ENCODE measurements at places on chromosomes 11 and 22.
A peak's percentile ranks its signal among the peaks of the same experiment; 100 is the strongest.

GRCh38 chr22:46842606-46843005, 80.2 kb downstream of the TBC1D22A start:
- DNase-seq = no peak

DNA sequence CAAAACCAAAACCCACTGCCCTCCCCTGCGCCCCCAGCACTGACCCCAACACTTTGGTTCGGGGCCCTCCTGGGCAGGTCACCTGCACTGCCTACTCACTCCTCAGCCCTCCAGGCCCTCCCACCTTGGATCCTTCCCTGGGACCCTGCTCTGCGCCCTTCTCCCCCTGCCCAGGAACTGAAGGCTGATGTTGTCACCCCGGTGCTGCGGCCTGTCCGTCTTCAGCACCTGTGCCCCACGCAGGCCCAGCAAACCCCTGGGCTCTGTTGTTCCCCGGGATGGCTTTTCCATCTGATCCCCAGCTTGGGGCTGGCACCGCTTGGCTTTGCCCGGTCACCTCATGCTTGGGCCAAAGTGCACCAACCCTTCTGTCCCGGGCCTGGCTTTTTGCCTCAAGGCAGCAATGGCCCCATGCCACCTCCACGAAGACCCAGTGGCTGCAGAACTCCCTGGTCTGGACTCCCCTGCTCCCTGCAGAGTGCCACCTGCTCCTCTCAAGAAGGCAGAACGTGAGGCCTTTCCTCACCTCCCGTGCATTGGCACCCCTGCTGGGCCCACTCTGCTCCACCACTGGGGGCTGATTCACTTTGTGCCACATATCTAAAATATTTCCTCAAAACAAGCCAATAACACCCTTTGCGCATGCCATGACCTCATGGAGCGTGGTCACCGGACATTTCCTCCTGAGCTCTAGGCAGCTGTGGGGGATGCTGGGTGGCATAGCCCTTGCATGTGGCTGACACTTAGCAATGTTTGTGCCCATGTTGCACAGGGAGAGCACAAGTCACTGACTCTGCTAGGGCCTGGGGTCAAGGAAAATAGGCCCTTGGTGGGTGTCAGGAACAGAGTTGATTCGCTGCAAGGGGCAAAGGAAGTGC, 8.8 kb downstream of the PPM1F start:
- no peak for DNase-seq

DNA sequence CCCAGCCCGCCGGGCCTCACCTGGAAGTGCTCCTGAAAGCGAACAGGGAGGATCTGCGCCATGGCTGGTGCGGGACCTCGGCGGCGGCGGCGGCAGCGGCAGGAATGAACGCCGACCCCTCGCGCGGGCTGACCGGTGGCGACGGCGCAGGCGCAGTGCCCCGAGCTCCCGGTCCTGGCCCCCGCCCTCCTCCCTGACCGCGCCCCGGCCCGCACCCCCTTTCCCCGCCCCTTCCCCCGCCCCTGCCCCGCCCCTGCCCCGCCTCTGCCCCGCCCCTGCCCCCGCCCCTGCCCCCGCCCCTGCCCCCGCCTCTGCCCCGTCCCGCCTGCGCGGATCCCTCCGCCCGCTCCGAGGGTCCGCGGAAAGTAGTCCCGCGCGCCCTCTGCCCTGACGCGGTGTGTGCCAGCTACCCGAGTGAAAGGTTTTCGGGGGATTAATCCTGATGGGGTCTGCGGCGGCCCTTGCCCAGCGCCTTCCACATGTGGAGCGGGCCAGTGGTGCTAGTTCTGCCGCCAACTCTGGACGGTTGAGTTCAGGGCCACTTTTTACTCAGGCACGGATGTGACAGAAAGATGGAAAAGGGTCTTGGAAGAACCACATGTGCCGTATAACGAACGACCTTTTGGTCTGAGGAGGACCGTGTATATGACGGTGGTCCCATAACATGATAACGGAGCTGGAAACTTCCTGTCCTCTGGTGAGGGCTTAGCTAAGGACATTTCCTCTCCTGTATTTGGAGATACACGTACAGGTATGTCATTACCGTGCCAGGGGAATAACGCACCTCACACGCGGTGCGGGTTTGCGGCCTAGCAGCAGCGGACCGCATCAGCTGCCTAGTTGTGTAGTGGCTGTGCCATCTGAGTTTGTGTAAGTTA, at the start of gene CLTCL1:
CLTCL1 (minus strand) TSS at position 140 of the 878 bp plus-strand sequence; CDS start at position 62, 78 bp downstream.
- peak; percentile 71 for DNase-seq

DNA sequence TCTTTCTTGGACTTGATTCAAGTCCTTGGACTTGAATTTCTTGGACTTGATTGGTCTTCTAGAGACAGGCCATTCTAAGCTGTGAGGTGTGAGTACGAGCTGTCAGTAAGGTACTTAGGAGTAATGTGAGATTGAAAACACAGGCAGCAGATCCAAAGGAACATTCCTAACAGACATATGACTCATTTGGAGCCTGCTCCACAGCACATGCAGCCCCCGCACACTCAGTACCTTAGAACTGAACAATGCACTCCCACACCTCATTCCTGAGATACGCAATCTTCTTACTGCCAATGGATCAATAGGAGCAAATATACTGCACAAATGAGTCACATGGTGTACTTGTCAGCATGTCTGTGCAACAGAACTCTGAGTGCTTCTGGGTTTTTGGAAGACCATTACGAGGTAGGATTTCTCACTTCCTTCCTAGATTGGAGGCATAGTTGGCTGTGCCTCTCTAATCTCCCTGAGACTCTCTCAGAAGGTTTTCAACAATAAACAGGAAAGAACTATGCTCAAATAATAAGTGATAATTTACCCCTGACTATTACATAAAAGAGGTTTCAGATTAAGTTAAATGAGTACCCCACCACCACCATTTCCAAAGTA, 243.1 kb downstream of the KCNA4 start:
- DNase-seq = no peak

DNA sequence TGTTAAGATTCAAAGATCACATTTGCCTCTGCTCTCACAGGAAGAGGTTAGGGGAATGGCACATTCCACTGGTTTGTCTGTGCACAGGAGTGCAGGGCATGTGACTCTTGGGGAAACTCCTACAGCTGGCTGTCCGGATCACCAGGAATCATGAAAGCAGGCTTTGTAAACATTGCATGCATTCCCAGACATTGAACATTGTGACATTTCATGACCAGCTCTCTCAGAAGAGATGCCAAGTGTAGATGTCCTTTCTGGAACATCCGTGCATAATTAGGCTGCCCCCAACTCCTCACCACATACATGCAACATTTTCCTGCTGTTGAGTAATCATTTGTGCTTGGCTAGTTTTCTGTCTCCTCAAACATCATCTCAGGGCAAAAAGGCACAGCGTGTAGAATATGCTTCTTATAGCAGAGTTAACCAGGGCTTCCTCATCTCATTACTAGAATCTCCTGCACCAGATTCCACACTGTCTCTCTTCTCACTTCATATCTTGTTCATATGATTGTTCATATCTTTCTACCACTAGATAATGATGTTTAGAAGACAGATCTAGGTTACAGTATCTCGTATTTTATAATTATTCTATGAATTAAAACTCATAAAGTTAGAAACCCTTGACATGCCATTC, 694.7 kb downstream of the NTM start:
- DNase-seq = no peak

DNA sequence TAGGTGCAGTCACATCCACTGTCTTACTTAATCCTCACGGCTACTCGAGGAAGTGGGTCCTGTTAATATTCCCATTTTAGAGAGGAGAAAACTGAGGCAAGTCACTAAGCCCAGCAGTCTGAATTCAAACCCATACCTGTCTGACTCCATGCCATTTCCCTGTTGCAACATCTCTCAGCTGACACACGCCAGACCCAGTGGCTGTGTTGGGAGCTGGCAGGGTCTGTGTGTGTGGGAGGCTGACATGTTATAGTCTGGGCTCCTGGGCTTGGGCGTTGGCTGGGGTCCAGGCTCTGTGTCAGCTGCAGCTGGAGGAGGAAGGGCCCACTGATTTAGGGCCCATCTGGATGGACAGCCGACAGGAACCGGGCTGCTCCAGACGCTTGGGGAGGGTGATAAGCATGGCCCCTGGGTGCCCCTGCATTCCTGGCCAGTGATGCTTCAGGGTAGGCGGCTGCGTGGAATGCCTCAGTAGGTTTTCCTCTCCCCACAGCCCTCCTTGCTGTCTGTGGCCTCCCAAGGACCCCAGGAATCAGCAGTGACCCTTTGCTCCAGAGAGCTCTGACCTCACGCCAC, 562.5 kb downstream of the MN1 start:
- DNase-seq = no peak

GRCh38 chr22:46590334-46590733, 29.9 kb upstream of the GRAMD4 start:
- DNase-seq = no peak

- no peak for DNase-seq
Observed at GRCh38 chr11:122572592-122572991, 82.9 kb upstream of the UBASH3B start.
